ENCODE measurements at places on chromosomes 4 and X.

DNA sequence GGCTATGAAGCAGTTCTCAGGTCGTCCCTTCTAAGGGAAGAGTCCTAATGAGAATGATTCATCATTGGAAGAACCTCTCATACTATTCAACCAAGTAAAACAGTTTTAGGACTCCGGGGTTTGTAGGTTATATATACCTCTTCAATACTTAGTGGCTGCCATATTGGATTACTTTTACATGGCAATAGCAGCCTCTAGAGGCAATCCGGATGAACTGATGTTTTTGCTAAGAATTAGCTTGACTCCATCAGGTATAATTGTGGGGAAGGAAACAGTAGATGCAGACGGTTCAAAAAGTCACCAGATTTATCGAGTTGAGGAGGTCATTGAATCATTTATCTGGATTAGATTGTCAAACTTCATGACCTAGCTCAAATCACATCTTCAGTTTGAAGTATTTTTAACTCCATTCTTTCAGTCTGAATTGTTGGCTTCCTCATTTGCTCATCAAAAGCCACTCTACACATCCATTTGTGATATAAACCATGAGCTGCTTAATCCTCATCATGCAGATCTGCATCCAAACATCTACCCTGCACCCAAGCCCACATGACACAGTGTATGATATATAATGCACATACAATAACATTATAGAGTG, 28.4 kb downstream of the GUCY1B1 start:
- peak; percentile 68 for DNase-seq

DNA sequence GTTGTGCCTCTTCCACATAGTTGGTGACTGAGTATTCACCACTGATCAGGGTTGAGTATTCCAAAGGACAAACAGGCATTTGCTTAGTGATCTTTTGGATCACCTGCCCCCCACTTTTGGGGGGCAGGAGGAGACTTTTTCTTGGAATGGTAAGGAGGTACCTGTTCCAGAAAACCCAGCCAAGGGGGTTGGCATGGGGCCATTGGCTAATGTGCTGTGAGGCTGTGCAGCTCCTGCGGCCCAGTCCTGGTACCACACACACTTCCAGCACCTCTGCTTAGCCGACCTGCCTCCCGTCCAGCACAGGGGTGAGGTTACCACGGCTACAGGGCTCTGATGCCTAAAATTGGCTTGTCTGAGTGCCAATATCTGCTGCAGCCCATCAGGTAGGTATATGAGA, 40.1 kb upstream of the MGST2 start:
- no peak for DNase-seq

- DNase-seq: no peak
These were observed 476.3 kb upstream of the RPS6KA3 start for GRCh38 chrX:20743046-20743445.

- DNase-seq: no peak
These were observed 70.9 kb upstream of the UGT2B7 start for GRCh38 chr4:69025191-69025998.

DNA sequence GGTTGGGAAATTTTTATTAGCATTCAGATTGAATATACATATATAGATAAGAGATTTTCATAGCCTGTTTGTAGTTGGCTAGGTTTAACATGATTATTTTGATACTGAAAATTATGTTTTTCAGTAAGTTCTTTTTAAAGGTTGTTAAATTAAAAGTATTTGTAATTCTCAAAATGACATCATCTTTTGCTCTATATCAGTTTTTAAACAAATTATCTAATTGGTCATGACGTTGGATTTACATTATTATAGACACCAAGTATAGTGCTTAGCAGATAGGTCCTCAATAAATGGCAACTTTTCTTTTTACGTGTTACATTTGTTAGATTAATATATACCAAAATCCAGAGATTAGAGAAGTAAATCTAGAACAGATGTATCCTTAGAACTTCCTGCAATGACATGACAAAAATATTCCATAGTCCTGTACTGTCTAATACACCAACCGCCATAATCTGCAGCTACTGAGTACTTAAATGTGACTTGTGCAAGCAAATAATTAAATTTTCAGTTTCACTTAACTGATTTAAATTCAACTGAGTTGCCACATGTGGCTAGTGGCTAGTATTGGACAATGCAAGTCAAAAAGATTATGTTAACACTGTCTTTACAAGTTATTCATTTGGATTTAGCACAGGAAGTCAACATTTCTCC, 1613.1 kb upstream of the TENM3 start:
- DNase-seq: no peak

- DNase-seq: no peak
These were observed 338.8 kb upstream of the PPARGC1A start for GRCh38 chr4:24228692-24229091.

- no peak for DNase-seq
These were observed 1.1 kb upstream of the TMEM164 start for GRCh38 chrX:110001740-110002299.

- DNase-seq: no peak
These were observed 33.7 kb upstream of the STAG2 start for GRCh38 chrX:123927845-123928244.

- no peak for DNase-seq
These were observed 125.9 kb downstream of the MFAP3L start for GRCh38 chr4:169900241-169900845.

- peak; percentile 4 for DNase-seq
These were observed 94.7 kb upstream of the DIPK2B start for GRCh38 chrX:45295259-45295986.

GRCh38 chr4:124713185-124713592, 657 bp upstream of the ANKRD50 start:
- peak; percentile 66 for DNase-seq

DNA sequence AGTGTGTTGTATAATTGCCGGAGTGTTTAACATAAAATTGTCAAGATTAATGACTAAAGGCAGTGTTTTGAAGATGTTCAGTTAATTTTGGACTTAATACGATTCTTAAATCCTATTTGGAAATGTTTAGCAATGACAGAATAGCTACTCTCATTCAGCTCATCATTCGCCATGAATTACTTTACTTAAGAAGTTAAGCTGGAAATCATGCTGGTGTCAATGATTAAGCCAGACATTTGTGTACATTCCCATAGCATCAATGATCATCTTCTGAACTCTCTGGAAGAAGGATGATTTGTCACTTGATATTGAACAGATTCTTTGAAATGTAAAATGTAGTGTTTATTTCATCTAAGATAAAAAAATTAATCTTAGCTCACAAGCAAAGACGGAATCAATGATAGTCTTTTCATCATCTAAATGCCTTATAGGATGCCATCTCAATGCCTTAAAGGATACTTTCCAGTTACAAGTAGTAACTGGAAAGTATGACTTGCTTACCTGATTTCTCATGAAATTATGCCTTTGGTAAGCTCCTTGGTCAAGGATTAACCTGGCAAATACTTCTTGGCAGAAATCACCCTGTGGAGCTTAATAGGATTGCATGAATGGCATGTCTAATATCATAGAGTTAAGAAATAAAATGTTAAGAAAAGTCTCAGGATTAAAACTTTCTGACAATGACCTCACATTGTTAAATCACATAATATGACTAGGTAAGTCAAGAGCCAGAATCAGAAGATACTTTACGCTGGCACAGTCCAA, 515.5 kb upstream of the AGA start:
- no peak for DNase-seq

GRCh38 chrX:44162964-44163475, 180.5 kb downstream of the EFHC2 start:
- no peak for DNase-seq

DNA sequence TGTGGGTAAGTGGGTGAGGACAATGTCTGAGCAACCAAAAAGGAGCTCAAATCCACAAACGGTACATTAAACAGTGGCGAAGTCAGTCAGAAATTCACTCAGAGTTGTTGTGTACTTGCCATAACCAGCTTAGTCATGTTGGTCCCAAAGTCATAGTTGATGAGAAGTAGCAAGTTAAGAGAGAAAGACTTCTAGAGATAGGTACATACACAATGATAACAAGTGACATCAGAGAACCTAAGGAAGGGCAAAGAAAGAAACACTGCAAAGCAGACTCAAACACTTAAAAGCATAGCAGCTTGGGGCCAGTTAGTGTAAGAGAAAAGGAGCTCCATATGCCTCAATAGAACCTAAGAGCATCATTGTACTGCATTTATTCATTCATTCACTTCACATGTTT, 30.2 kb downstream of the DYNLT3 start:
- DNase-seq: no peak

GRCh38 chr4:41156574-41156973, 57.8 kb downstream of the APBB2 start:
- DNase-seq: no peak

DNA sequence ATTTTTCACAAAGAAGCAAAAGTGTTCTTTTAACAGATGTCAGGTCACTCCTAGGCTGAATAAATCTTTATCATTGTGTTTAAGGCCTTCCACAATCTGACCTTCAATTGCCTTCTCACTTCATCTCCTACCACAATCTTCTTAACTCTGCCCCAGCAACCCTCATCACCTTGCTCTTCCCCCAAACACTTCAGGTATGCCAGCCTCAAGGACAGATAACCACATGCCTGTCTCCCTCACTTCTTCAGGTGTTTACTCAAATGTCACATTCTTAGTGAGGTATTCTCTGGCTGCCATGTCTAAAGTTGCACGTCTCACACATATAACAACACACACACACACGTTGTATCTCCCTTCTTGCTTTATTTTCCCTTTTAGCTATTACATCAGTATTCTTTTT, 146.5 kb downstream of the ANKRD50 start:
- DNase-seq: no peak

DNA sequence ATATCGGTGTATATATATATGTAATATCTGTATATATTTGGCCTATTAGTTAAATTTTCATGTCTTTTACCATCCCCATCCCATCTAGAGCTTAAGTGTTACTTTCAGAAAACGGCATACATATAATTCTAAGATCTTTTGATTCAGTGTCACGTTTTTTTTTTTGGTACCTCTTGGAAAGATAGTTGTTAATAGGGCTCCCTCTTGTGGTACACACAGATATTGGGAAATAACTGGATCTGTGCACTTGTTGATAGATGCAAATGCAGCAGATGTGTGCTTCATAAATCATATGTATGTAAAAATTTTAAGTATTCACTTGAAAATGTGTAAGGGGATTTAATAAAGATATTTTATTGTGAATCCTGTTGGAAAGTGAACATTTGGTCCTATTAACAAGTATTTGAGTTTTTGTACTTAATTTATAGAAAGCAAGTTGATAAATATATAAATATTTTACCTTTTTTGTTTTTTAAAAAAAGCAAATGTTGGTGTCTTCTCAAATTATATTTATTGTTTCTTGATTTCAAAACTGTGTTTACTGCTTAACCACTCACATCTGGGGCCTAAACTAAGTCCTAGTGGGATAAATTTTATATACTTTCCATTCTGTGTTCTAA, 74.7 kb downstream of the PAQR3 start:
- peak; percentile 57 for DNase-seq

DNA sequence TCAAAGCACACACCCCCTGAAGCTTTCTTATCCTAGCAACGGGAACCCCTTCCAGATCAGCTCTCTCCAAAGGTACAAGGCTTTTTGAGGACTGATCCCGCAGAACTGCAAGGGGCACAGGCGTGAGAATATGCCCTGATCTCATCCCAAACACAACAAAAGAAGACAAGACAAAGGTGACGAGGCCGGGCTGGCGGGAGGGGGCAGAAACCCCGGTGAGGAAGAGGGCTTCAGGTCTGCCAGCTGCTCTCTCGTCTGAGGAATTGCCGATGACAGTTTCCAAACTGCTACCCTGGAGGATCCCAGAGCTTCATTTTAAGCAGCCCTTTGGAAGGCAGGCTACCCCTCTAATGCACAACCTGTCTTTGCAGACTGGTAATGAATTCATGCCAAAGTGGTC, 3.4 kb downstream of the HCFC1 start:
- DNase-seq: no peak

DNA sequence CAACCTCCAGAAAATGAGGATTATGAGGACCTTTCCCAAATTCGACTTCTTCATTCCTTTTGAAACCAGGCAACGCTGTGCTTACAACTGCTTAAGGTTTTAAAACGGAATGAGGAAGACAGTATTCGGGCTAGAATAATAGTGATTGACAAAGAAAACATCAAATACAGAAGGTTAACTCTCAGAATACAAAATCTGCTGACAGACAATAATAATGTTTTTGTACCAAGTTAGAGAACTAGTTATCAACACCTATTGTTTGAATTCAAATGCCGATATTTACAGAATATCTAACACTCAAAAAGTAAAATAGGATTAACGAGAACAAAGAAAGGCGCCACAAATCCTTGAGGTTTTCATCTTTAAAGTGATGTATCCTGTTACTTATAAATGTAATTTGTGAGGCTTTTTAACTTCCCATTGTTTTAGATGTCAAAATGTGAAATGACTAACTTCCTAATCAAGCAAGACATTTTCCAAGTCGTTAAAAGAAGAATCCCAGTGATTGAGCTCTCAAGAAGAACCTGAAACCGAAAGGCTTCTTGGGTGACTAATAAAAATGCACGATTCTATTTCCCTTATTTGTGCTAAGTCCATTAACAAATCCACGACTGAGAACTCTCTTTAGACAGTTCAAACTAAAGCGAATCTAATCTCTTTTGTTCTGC, 118.3 kb downstream of the SORBS2 start:
- DNase-seq: no peak

DNA sequence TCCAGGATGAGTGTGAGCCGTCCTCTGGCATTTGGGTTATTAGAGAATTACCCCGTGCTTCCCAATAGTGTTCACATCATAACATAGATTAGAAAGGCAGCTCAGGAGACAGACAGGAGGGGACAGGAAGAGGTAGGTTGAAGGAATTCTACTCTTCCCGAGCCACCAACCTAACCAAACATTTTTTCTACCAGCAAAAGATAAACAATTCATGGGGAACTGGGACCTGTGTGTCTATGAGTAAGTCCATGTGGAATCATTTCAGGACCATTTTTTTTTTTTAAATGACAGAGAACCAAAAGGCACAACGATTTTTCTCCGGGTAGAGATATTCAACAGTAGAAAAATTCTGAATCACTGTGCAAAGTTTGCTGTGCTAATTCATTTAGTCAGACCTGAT, 174.2 kb upstream of the ETNPPL start:
- no peak for DNase-seq

DNA sequence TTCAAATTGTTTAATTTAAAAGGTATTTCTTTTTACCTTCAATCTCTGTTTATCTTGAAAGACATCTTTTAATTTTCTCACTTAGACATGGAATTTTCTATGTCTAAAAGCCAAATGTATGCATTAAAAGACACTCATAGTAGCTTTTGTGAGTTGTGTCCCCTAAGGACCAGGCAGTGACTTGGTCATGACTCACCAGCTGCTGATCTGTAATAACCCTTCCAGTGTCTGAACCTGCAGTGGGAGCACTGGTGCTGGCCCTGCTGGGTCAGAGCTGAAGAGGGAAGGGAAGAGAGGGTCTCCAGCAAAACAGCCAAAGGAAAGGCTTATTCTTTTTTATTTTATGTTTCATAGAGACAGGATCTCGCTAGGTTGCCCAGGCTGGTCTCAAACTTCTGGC, 31.1 kb upstream of the SH3D19 start:
- peak; percentile 52 for DNase-seq

DNA sequence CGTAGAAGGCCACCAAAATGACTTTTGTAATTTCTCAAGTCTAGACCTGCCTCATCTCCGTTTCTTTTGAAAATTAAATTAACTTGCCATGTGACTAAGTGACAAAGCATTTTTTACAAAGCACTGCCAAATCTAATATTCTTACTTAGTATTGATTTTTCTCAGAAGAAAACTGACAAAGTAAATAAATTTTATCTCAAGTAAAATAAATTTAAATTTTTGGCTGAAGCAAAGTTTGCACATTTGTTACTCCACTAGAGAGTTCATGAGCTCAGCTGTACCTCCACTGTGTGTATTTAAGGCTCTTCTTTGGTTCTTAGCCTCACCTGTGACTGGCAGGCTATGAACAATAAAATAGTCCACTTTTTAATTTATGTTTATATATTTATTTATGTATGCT, 441.1 kb upstream of the PCDH10 start:
- DNase-seq: no peak
